ENCODE measurements at places on chromosomes 7 and 10. TPM values are rescaled to one million over a fixed set of nuclear protein-coding genes. Genes with fewer than 3 reads are reported as not detected.

The PCLO gene
- total RNA-seq: 5.3 TPM

The ENKUR gene
- not detected for total RNA-seq

The NFE2L3 gene
- total RNA-seq: 5.8 TPM

The C10orf62 gene
- 0.32 TPM for total RNA-seq

The GPR15LG gene
- 1.3 TPM for total RNA-seq

The ASZ1 gene
- total RNA-seq: not detected

The WAC gene
- total RNA-seq: 180 TPM

The CALML3 gene
- 13.5 TPM for total RNA-seq

The ELFN1 gene
- 0.59 TPM for total RNA-seq

The CUL1 gene
- 65.4 TPM for total RNA-seq

The ADAM22 gene
- 7.5 TPM for total RNA-seq

The AOAH gene
- total RNA-seq: 10.8 TPM

The AKR1C1 gene
- 31.5 TPM for total RNA-seq

The NCAPG2 gene
- total RNA-seq: 9.8 TPM

The WDR91 gene
- total RNA-seq: 21.4 TPM
